ENCODE measurements at places on chromosomes 1 and 21.
A peak's percentile ranks its signal among the peaks of the same experiment; 100 is the strongest.

- no peak for DNase-seq
Observed at GRCh38 chr1:115065021-115065420, 24.3 kb downstream of the TSPAN2 start.

GRCh38 chr21:34796518-34797200 lies 127.9 kb downstream of the CLIC6 start:
- no peak for DNase-seq

DNA sequence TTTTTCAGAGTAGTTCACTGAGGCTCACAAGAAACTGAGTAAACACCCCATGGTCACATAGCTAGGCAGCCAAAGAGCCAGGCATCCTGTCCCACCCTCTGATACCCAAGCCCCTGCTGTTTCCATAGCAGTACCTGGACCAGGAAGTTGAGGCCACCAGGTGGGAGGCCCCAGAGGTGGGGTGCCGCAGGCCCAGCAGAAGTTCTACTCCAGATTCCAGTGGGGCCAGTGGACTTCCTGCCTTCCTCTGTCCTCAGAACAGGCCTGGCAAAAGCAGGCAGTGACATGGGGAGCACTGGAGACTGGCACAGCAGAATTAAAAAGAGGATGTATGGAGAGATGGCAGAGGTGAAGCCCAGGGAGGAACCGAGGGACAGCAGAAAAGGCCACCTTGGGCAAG lies 19.0 kb downstream of the FOXO6 start:
- DNase-seq = no peak

DNA sequence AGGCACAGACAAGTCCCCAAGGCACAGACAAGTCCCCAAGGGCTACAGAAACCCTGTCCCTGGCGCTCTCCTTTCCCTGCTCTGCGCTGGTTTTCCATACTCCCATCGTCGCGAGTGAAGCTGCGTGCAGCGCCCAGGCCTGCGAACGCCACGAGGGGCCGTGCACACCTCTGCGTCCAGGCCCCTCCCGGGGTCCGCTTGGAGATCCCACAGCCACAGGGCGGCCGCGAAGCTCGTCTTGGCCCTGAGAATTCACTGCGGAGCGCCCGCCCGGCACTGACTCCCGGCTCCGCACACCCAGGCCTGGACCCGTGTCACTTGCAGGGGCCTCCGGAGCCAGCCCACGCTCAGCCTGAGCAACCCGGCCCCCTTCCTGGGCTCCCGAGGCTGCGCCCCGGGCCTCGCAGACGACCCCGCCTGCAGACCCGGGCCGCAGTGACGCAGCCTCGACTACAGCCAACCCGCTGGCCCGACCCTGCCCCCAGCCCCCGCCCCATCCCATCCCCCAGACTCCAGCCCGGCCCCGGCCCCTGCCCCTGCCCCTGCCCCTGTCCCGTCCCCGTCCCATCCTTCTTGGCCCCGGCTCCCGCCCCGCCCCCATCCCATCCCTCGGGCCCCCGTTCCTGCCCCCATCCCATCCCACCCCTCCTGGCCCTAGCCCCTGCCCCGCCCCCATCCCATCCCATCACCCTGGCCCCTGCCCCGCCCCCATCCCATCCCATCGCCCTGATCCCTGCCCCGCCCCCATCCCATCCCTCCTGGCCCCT lies 841 bp downstream of the POFUT2 start:
- no peak for DNase-seq

- DNase-seq = no peak
Observed at GRCh38 chr1:215508311-215508710, 58.8 kb upstream of the KCTD3 start.

GRCh38 chr1:239719642-239720258 lies 333.4 kb downstream of the CHRM3 start:
- no peak for DNase-seq

GRCh38 chr1:186854102-186854501 lies 25.4 kb downstream of the PLA2G4A start:
- DNase-seq = no peak

DNA sequence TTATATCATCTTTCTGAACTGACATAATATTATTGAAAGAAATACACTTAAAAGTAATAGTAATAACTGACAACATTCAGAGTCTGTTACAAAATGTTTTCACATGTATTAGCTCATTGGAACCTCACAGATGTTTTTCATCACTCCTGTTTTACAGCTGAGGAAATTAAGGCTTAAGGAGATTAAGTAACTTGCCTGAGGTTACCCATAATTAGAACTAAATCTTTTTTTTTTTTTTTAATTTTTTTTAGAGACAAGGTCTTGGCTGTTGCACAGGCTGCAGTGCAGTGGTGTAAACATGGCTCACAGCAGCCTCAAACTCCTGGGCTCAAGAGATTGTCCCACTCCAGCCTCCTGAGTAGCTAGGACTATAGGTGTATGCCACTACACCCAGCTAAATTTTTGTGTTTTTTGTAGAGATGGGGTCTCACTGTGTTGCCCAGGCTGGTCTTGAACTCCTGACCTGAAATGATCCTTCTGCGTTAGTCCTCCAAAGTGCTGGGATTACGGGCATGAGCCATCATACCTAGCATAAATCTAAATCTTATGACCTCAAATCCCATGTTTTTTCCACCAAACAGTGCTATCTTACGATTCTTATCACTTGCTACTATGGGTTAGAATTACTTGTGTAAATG lies 64.7 kb upstream of the MACF1 start:
- DNase-seq = no peak

GRCh38 chr1:191483988-191484387 lies 674.3 kb upstream of the RGS18 start:
- no peak for DNase-seq

DNA sequence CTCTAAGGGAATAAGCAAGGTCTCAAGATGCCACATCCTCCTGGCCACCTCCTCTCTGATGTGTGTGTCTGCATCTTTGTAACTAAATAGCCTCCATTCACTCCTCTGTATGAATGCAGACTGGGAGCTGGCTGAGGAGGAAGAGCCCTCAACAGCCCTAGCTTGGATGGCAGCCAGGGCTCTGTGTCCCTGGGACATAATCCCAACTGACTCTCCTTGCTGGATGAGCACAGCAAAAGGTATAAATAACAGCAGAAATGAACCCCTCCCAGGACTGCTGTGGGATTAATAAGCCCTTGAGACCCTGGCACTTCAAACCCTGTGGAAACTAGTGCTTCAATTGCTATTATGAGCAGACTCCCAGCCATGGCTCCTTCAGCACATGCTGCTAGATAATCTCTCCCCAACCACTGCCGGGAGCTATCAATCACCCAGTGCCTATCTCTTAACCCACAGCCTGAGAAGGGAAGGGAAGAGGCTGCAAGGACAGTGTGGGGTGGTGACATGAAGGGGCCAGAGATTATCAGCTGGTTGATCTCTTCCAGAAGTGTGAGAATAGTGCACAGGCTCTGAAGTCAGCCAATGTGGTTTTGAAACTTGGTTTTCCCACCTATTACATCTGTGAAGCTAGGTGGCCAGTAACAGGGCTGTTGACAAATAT lies 152.2 kb downstream of the TNR start:
- no peak for DNase-seq

DNA sequence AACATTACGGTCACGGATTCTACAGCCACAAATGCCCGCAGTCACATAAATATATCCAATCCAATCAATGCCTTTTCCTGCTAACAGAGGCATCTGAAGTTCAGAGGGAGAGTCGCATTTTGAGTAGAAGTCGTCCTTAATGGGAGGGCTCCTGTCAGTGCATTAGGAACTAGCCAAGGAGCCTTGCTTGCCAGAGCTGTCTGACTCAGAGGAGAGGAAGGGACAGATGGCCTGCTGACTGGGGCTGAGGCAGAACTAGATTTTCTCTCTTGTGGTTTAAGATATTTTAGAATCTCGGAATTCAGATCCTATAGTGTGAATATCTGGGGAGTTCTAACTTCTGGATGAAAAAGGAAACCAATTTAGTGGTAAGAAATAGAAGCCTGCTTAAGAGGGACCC lies 10.6 kb downstream of the XKR8 start:
- no peak for DNase-seq

DNA sequence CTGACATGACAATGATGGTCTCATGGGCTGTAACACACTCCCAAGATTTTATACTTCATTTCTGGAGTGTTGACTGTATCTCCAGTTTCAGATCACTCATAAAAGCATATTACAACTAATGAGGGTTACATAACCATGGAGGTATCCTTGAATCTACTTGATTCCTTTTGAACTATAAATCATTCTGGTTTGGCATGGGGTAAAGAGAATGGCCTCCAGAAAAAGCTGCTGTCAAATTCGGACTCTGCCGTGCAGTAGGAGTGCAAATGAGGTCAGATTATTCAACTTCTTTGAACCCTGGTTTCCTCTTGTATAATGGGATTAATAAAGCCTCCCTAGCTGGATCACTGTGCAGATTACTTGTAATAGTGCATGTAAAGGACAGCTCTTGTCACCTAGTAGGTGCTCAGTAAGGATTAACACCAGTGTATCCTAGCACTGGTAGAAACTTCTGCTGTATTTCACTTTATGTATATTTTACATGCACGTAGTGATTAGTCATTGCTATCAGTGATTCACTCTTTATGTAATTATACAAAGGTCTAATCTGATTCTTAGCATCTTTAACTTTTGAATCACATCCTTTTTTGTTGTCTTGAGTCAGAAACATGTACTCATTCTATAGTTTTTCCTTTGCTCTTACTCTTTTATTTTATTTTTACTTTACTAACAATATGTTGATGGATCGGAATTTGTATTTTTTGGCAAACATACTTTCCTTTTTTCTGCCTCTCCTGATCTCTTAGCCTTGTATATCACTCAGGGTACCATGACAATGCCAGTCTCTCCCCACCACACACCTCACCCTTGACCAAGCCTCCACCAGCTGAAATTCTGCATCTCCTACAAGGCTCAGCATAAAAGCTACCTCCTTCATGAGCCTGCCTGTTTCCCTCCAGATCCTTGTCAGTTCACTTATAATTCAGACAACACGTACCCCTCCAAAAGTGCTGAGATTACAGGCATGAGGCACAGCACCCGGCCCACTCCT lies 3.2 kb downstream of the LRRC8C start:
- no peak for DNase-seq

DNA sequence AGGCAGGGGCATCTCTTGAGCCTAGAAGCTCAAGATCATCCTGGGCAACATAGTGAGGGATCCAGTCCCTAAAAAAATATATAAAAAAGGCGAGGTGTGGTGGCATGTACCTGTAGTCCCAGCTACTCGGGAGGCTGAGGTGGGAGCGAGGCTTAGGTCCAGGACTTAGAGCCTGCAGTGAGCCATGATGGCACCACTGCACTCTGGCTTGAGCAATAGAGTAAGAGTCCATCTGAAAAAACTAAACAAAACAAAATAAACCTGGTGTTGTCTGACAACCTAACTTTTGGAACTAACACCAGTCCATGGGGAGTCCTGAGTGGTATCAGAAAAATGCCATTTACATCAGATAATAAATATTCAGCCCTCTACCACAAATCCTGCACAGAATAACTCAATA lies 110.1 kb upstream of the NRIP1 start:
- no peak for DNase-seq

DNA sequence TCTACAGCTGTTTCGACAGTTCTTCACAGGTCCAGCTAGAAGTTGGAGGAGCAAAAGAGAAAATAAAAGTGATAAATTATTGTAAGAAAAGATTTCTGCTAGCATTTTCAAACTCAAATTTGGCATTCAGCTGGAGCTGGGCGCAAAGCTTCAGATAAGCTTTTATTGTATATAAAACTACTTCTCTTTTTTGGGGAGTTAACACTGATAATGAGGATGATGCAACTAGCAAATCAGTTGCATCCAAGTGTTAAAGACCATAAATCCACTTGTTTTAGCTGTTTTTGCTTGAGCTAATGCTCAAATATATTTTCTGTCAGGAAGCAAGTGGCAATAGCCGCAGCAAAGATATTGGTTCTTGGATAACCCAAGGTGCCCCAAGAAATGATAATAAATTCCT lies 127.1 kb upstream of the PKN2 start:
- DNase-seq = no peak

GRCh38 chr1:30538226-30538992 lies 185.0 kb downstream of the MATN1 start:
- DNase-seq = no peak

- DNase-seq = peak; percentile 73
Observed at GRCh38 chr1:192604979-192605620, 29.5 kb downstream of the RGS1 start.

- DNase-seq = no peak
Observed at GRCh38 chr1:9657521-9658032, 6.0 kb downstream of the PIK3CD start.

- DNase-seq = no peak
Observed at GRCh38 chr1:69401879-69402278, 165.8 kb upstream of the LRRC7 start.

- no peak for DNase-seq
Observed at GRCh38 chr1:98389809-98390208, 271.7 kb upstream of the SNX7 start.

DNA sequence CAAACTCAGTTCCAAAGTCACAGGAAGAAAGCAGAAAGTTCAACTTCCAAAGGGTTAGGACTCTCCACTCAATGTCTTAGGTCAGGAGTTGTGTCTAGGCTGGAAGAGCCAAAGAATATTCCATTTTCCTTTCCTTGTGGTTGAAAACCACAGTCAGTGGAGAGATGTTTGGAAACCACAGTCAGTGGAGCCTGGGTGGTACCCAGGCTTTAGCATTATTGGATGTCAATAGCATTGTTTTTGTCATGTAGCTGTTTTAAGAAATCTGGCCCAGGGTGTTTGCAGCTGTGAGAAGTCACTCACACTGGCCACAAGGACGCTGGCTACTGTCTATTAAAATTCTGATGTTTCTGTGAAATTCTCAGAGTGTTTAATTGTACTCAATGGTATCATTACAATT lies 11.7 kb downstream of the ATF3 start:
- DNase-seq = no peak

DNA sequence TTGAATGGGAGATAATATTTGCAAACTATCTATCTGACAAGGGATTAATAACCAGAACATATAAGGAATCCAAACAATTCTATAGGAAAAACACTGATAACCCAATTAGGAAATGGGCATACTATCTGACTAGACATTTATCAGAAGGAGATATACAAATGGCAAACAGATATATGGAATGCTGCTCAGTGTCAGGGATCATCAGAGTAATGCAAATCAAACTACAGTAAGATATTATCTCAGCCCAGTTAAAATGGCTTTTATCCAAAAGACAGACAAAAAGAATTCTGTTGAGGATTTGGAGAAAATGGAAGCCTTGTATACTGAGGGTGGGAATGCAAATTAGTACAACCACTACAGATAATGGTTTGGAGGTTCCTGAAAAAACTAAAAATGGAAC lies 758.0 kb upstream of the B3GALT2 start:
- no peak for DNase-seq

- no peak for DNase-seq
Observed at GRCh38 chr1:18934205-18935000, 22.1 kb downstream of the IFFO2 start.

DNA sequence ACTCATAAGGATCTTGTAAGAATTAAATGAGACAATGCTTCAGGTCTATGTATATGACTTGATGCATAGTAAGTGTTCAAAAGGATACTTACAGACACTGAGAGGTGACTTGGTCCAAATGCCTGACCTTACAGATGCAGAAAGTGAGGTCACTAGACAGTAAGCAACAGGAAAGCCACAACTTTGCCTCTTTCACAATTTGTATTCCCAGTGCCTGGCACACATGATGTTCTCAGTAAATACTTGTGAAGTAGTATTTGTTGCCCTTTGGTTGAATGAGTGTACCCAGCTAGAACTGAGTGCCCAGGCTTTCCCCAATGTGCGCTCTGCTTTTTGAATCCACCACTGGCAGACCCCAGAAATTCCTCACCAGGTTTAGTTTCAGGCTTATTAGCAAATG lies 105.1 kb downstream of the BEND5 start:
- no peak for DNase-seq
